ENCODE measurements at places on chromosomes 1 and 21.

DNA sequence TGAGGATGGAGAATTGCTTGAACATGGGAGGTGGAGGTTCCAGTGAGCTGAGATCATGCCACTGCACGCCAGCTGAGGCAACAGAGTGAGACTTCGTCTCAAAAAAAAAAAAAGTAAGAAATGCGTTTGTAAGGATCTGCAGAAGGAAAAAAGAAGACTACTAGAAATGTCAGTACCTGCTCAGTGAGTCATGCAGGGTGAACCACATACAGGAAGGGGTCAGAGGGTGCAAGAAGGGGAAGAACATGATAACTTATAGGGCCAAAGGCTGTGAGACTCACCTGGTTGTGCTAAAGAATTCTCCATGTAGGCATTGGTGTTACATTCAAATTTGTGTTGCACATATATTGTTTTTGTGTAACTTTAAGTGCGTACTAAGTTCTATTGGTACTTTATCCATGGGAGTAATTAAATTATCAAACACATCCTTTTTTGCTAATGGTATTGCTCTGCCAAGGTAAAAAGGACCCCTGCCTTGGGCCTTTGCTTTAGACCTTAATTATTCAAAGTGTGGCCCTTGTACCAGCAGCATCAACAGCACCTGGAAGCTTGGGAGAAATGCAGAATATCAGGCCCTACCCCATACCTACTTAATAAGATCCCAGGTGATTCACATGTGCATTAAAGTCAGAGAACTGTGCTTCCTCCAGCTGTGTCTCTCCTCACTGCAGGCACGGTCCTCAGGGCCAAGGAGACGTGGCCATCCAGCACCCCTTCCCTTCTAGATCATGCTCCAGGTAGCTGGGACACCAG is 96.4 kb upstream of the PPP2R5A start:
- no peak for DNase-seq

GRCh38 chr21:25573409-25574206 is 33.7 kb downstream of the MRPL39 start:
- DNase-seq, result no peak

DNA sequence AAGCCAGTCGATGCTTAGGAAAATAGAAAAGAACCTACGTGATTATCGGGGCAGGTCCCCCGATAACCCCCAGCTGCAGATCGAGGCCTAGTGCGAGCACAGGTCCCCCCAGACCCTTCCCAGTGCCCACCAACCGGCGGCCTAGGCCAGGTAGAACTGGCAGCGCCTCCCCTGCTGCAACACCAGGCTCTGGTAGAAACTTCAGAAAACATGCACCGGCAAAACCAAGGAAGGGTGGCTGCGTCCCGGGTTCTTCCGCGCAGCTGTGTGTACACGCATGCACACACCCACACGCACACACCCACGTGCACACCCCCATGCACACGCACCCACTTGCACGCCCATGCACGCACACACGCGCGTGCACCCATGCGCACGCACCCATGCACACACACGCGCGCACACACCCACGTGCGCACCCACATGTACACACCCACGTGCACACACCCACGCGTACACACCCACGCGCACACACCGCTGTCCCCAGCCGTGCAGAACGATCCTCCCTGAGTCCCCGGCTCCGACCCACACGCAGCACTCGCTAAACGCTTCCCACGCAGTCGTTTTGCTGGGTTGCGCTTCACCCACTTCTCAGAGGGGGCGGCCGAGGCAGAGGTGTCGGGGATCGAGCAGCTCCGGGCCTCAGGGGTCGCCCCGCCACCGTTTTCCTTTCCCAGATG is 5.2 kb downstream of the TSPEAR start:
- peak; percentile 24 for DNase-seq

DNA sequence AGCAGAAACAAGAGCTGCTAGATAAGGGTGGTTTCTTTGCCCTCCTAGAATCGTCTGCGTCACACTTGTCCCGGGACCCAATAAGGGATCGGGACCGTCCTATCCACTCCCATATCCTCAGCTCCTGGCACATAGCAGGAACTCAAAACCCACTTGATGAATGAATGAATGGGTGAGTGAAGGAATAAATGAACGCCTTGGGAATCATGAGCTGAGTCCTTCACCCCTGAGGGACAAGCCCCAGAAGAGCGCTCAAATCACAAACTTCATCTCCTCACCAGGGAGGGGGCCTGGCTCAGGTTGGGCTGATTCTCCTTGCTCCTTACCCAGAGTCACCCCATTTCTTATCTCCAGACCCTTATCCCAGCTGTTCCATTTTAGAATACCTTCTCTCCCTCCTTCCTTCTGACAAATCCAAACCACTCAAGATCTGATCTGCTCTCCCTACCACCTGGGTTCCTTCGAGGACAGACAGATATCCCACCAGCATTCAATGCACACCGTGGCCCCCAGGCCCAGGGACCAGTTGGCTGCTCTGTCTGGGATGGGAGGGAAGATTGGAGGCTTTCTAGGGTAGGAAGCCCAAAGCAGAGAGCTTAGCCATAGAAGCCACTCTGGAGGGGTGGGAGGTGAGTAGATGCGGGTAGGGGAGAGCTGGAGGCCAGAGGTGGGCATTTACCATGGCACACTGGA is 643 bp upstream of the MOB3C start:
- no peak for DNase-seq

DNA sequence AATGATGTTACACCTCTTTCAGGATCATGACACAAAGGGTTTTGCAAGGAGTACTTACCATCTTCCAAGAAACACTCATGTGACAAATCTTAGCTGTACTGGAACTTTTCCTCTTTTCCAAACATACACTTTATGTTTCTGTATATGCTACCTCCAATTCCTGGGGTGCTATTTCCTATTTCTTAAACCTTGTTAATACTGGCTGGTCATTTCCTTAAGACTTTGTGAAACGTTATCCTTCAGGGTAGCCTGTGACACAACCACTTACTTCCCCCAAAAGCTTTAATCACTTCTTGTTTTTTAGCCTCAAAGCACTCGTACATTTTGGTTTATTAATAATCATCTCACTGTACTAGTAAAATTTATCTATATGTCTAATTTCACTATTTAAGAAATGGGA is 39.4 kb downstream of the OR10Z1 start:
- no peak for DNase-seq

GRCh38 chr1:167815650-167816049 is 93.9 kb downstream of the MPZL1 start:
- DNase-seq, result no peak

DNA sequence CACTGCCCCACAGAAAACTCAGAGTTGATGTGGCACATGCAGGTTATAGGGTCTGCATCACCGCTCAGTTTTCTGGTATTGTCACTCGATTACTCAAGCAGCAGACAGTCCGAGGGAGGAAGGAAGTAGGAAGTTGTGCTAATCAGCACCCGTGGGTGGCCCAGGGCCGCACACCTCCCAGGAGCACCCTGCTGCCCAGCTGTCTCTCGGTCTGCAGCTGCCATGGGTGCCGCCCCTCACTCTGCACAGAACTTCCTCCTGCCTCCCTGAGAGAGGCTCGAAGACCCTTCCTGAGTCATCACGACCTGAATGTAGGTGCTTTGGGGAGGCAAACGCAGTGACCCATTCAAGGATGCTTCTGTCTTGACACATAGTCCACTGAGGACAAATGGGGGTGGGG is 4.2 kb upstream of the TFF3 start:
- no peak for DNase-seq

Data from D341Med (cell line).